Head of caudate nucleus (tissue), 42 donors: ENCODE measurements at places on chromosomes 3 and 15.

- DNase-seq: no peak
These were observed 275.0 kb downstream of the XXYLT1 start for GRCh38 chr3:194995922-194996321.

DNA sequence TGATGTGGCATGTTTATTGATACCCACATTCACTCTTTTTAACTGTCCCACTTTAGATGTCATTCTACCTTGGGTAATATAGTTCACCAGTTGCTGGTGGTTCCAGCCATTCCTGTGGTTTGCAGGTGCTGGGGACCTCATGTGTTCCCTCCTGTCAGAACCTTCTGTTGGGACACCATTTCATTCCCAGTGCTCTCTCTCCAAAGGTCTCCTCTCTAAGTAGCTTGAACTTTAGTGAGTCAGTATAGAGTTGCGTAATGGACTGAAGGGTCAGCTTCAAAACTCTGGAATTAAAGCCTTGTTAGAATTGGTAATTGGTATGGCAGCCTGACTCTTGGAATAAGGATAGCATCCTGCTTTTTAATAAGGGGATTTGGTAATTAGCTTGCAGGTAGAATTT lies 108.5 kb downstream of the PLCL2 start:
- no peak for DNase-seq

- no peak for DNase-seq
These were observed 57.4 kb upstream of the STXBP5L start for GRCh38 chr3:120850381-120851295.

- no peak for DNase-seq
These were observed 1070.5 kb downstream of the SI start for GRCh38 chr3:164007765-164008164.

GRCh38 chr3:71850654-71851053 lies 65.7 kb upstream of the PROK2 start:
- no peak for DNase-seq

DNA sequence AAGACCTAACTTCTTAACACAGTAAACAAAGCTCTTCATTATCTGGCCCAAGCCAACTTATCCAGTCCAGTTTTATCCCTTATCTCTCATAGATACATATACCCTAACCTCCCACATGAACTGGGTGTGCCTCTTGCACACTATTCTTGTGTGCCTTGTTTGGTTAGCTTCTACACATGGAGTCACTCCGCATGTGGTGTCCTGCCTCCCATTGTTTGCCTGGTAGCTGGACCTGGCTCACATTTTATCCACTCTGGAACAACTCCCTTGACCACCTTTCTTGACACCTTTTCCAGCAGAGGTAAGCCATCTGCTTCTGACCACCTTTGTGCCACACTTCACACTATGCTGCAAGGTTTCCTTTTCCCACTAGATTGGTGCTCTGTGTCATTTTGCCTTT lies 15.2 kb downstream of the TIPARP start:
- no peak for DNase-seq

DNA sequence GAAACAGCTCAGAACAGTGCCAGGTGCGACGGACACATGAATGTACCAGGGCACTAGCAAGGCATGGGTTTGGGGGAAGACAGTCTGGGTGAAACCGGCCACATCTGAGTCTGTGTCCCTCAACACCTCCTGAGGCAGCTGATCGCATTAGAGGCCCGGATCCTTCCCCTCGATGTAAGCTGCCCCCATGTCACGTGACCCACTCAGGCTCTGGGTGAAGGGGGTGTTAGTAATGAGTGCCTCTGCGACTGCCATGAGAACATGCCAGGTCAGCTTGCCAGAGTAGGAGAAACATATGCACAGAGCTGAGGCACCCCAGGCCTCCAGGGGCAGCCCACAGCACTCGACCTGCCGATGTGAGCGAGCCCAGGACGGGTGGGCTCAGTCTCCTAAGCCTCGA lies 29.7 kb downstream of the PRR23E start:
- DNase-seq: no peak

DNA sequence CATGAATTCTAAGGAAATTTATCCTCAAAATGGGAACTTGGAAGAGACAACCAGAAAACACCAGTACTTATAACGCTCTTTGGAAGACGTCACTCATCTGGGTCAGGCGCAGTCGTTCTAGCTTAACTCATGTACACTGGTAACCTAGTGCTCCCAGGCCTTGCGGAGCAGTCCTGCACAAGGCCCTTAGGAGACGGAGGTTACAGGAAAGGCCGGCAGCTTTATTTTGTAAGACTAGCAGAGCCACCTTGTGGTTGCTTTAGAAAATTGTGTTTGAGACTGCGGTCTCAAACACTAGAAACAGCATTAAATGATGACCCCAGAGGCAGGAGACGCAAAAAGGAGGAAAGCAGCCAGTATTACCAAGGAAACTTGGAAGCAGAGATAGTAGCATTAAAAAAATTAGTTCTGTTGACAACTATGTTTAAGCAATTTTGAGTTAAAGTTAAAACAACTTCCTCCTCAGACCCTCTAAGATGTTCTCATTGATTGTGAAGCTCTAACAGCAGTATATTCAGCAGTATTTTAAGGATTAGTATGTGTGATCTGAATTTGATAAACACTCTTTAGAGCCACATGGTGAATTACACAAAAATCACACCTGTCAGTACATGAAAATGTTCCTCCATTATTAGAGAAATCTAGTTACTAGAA lies 141.9 kb upstream of the C2CD4B start:
- DNase-seq: peak; percentile 76

DNA sequence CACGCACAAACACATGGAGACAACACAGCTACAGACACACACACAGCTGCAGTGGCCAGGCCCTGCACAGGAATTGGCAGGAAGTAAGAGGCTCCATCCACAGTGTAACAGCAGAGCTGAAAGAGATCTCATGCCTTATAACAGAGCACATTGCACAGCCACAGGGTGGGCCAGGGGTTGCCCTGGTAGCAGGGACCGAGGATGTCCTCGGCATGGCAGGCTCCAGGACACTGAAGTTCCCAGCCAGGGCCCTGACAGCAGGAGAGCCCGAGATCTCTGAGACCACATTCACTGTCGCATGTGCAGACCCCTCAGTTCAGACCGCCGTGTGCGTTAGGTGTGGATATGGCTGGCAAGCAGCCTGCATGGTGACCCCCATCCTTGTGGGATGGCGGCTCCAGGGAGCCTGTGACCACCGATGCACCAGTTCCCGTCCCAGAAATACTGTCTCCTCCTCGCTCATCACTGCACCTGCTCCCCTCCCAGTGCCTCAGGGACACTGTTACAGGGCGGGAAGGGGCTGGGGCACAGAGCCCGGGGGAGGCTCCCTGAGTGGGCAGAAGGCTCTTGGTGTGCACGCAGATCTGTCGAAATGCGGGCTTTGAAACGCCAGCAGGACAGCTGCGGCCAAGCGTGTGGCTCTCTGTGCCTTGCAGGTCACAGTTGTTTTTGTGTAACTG lies 1.5 kb upstream of the OCA2 start:
- DNase-seq: no peak

- no peak for DNase-seq
These were observed 255.4 kb upstream of the UBE2E1 start for GRCh38 chr3:23550402-23550801.

DNA sequence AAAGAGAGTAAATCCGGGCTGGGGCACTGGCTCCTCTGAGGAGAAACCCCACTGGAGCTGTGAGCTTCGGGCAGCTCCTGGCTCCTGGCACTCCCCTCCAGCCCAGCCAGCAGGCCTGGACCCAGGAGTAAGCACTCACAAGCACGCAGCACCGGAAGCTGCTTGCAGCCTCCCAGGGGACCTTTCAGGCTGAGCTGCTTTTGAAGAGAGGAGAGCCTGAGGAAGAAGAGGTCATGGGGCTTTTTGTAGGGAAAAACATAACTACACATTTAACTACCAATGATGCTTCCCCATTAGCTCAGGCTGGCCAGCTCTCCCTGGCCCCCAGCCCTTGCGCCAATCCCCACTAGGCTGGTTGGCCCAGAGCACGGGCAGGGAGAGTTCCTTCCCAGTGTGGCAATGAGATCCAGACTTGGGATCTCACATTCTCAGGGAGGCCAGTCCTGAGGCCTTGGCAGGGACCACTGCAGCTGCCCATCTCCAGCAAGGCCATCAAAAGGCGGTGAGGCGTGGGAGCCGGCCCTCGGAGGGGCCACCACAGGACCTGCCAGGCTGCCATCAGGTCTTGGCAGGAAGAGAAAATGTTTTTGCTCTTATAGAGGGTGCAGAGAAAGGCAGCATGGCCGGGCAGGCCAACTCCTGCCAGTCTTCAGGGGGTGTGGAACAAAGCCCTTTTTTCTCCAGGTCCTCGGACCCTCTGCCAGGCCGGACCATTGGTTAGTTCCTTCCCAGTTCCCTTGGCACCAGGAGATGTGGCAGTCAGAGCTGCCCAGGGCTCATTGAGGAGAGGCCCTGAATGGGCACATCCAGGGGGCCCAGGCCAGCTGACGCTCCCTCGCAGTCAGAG lies 41.5 kb upstream of the MFGE8 start:
- DNase-seq: peak; percentile 52

GRCh38 chr15:77675806-77676415 lies 43.2 kb upstream of the LINGO1 start:
- DNase-seq: no peak

DNA sequence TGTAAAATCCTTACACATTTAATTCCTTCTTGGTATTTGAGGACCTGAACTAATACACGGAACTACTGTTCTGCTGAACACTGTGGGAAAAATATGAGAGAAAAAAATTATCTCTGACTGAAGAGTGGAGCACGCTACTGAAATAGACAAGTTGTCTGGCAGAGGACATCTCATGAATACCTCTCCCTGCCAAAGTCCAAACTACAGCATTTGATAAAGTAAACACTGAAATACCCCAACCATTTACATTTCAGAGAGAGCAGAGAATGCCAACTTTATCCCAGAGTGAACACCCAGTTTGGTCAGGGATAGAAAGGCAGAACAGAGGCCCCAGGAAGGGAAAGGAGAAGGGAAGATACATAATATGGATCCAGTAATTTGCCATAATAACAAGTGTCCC lies 920.7 kb downstream of the SQOR start:
- DNase-seq: no peak

DNA sequence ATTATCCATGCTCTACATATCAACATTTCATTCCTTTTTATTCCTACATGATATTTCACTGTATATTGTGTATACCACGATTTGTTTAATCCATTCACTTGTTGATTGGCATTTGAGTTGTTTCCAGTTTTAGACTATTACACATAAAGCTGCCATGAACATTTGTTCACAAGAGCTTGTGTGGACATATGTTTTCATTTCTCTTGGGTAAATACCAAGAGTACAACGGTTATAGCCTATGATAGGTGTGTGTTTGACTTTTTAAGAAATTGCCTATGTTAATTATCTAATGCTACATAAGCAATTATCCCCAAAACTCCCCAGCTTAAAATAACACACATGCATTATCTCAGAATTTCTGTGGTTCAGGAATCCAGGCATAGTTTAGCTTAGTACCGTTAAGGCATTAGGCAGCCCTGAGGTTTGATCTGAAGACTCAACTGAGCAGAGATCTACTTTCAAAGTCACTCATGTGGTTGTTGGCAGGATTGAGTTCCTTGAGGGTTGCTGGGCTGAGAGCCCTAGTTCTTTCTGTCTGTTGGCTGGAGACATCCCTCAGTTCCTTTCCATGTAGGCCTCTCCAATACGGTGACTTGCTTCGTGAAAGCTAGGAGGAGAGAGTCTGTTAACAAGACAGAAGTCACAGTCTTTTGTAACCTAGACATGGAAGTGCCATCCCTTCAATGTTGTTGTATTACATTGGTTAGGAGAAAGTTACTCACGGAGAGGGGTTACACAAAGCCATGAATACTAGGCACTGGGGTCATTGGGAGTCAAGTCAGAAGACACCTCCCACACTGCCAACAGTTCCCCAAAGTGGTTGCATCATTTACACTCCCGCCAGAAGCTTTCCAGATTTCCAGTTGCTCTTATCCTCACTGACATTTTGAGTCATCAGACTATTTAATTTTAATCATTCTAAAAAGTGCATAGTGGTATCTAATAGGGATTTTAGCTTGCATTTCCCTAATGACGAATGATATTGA lies 21.0 kb upstream of the PCSK6 start:
- no peak for DNase-seq

DNA sequence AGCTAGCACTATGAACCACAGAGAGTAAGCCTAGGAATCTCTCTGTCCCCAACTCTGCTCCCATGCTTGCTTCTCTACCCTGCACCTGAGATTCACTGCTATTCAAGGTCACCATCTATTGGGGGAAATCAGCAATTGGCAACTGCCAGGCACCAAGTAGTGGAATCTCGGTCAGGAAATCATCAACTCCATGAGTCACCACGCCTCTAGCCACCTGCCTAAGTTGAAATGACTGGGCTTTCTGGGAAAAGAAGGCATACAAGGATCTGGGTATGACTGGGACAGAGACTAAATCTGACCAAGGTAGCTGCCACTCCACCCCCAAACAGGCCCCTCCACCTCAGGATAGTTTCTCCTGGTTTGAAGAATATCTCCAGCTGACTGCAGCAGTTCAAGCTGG lies 464.1 kb upstream of the CBLB start:
- DNase-seq: no peak

DNA sequence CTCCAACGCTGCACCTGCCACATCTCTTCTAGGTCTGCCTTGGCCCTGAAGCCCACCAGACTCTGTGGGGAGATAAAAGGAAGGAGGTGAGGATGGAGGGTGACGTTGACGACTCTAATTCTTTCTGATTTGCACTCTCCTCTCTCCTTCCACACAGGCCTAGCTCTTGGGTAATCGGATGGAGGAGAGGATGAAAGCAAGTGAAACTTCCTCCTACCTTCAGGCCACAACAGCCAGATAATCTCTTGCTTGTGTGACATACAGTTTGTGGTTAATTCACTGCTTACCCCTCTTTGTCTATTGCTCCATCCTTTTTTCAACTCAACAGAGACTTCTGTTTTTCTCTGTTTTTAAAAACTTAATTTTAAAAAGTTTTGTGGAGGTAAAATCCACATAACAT lies 208.1 kb downstream of the SV2B start:
- no peak for DNase-seq

- no peak for DNase-seq
These were observed 3.1 kb upstream of the FOXB1 start for GRCh38 chr15:60000824-60001609.

GRCh38 chr3:98778383-98778782 lies 15.2 kb downstream of the ST3GAL6 start:
- no peak for DNase-seq

DNA sequence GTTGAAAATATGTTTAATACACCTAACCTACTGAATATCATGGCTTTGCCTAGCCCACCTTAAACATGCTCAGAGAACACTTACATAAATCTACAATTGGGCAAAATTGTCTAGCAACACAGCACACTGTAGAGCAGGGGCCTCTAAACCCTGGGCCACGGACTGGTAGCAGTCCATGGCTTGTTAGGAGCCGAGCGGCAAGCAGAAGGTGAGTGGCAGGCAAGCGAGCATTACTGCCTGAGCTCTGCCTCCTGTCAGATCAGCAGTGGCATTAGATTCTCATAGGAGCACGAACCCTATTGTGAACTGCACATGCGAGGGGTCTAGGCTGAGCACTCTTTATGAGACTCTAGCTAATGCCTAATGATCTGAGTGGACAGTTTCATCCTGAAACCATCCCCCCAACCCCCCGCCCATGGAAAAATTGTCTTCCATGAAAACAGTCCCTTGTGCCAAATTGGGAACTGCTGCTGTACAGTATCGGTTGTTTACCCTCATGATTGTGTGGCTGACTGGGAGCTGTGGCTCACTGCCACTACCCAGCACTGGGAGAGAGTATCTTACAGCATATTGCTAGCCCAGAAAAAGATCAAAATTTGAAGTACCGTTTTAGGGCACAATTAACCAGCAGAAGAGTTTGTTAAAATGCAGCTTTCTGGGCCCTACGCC lies 26.1 kb downstream of the CMSS1 start:
- no peak for DNase-seq
